CD4-positive, alpha-beta memory T cell (primary cell): ENCODE measurements at places on chromosomes 5 and 9.

GRCh38 chr5:180830253-180831138, 27.9 kb upstream of the MGAT1 start:
- DNase-seq, result peak; percentile 72

GRCh38 chr9:120950421-120951388, 24.1 kb upstream of the TRAF1 start:
- no peak for DNase-seq

DNA sequence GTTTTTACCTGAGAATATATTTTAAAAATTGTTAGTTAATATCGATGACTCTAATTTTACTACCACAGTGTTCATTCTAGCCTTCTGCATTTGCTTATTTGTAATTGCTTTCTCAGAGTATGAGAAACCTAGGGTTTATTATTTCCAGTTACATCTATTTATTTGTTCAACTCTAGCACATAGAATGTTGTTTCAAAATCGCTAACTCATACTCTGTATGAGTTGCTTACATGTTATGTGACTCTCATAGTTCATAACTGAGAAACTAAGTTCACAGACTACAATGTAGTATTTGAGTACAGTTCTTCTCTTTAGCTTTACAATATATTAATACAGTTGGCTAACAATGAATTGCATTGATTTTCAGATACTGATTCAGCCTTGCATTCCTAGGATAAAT, 103.2 kb downstream of the MACROH2A1 start:
- DNase-seq, result no peak

DNA sequence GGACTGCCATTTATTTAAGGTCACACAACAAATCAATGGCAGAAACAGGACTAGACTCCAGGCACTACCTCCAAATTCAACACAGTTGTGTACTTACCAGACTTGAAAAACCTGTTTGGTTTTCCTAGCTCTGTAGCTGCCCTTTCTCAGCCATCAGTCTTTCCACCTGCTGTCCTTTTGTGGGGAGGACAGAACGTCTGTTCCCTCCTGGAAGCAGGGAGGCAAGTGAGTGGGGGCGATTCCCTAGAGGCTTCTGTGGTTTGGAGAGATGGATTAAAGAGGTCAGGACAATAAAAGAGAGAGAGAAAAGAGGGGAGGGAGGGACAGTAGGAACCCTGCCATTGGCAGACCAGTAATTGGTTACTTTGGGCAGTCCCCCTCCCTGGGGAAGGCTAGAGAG, 14.7 kb downstream of the ASTN2 start:
- DNase-seq, result no peak

DNA sequence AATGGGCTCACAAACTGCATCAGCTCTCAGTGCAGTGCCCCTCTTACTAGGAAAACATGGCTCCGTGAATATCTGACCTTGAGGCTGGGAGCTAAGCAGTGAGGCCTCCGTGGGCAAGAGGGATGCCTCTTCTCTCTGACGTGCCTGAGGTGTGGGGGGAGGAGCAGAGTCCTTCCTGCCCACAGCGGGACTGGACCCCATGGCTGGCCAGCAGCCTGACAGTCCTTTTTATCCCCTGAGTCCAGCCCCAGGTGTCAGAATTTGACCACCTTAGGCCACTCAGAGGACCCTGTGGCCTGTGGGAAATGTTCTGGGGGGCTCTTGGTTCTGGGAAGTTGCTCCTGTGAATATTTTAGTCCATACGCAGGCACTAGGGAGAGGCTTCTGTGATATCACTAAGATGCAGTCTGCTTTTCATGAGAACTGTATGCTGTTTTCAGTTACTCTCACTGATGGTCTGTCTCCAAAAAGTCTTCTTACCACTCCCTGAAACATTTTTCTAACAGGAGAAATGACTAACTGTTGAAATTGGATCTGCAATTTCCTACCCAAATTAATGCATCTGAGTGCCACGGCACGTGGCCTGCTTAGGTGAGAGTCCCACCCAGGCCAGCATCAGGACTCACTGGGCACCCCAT, 23.4 kb downstream of the ANGPTL2 start:
- DNase-seq, result no peak

- DNase-seq, result no peak
Measured at GRCh38 chr5:17316970-17317459, 99.6 kb downstream of the BASP1 start.

DNA sequence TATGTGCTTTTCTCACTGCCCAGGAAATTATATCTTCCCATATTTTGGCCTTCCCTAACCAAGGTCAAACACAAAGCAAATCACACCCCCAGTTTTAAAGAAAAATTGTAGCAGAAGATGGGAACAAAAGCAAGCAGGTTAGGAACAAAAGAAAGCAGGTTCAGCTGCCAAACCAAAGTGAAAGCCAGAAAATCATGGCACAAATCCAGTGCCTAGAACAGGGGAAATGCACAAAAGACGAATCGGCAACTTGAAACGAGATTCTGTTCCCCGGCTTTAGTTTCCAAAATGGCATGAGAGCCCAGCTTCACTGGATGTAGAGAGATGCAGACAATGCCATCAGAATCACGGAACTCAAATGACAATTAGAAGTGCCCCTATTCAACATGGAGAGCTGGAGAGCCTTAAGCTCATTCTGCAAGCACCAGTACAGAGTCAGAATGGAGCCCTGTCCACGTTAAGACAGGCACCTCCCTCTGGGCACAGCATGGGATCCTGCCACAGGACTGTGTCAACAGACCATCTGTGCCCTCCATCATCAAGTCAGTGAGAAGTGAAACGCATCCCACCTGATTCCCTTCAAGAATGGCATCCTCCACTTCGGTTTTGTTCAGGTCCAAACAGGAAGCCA, 13.8 kb downstream of the DNAH5 start:
- DNase-seq, result no peak
